ENCODE measurements at places on chromosomes 1 and 21.

GRCh38 chr1:209072481-209072880, 511.0 kb upstream of the CAMK1G start:
- no peak for DNase-seq

DNA sequence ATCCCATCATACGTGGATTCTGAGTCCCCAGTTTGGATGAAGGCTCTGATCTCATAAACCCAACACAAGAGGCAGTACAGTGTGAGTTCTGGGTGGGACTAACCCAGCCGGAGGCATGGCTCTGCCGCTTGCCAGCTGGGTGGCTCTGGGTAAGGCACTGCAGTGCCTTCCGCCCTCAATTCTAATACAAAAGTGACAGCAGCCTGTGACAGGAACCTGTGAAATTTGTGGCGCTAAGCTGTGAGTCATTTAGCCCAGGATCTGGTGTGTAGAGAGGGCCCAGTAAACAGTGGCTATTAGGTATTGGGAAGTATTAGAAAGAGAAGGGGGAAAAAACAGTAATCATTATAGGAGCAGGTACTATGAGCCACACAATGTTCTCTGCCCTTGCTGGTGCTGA, 23.3 kb downstream of the HSPG2 start:
- no peak for DNase-seq

- no peak for DNase-seq
Measured at GRCh38 chr1:191963286-191963685, 195.0 kb upstream of the RGS18 start.

GRCh38 chr1:11198257-11198656, 9.1 kb downstream of the ANGPTL7 start:
- DNase-seq, result no peak

DNA sequence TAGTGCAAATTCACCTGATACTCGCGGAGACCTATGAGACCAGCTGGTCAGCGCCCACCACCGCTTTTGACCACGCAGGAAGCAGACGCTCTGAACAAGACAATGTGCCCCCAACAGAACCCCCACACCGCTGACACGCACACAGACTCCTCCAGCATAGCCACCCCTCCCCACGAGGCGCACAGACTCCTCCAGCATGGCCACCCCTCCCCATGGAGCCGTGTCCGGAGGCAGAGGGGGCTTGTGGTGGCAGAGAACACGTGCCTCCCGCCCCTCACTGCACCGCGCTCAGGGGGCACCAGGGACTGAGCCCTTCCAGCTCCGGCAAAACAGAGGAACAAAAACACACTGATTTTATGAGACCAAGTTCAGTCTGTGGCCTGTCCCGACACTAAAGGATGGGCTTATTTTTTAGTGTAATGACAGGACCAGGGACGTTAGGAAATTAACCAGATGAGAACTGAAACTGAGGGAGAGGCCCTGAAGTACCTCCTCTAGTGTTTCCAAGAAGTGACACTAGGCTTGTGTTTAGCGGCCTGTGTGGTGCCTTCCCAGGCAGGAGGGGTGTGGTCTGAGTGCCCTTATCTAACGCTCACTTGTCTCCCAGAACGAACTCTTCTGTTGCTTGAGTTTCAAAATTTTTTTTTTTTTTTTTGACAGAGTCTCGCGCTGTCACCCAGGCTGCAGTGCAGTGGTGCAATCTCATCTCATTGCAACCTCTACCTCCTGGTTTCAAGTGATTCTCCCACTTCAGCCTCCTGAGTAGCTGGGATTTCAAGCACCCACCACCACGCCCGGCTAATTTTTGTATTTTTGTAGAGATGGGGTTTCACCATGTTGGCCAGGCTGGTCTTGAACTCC, 10.0 kb upstream of the AGPAT3 start:
- DNase-seq, result no peak

DNA sequence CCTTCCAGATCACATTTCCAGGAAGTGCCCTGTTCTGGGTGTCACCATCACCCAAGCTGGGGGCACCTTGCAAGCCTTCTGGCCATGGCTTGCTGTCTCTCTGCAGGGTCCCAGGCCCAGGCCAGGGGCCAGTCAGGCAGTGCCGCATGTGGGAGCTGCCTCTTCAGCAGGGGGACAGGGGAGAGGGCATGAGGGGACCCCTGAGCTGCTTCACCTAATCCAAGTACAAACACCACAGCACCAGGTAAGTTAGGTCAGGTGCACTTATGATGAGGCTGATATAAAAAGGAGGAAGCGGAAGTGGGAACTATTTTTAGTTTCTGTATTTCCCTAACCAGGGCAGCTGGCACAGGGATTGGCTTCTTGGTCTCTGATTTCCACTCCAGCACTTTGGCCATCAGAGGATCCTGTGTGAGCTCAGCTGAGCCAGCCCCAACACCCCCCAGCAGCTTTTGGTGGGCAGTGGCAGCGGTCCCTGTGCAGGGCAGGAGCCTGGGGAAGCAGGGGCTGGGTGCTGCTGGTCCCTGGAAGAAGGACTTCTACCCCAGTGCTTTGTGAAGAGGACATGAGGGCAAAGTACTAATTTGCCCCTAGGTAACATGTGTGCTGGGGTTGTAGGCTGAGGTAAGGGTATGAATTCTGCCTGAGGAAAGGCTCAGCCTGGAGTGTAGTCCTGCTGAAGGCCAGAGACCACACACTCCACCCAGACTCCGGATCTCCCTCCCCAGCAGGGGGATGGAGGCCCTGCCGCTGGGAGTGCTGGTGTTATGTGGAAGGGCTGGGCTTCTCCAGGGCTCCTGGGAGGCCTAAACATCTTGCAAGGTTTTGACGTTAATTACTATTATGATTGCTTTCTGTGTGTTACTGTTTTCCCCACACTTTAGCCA, 3.3 kb upstream of the PCBP3 start:
- no peak for DNase-seq

- no peak for DNase-seq
Measured at GRCh38 chr1:7940745-7941436, at the start of gene TNFRSF9. TSS of gene TNFRSF9 (minus strand) at chr1:7940839. CDS start at chr1:7939994, 845 bp downstream.

DNA sequence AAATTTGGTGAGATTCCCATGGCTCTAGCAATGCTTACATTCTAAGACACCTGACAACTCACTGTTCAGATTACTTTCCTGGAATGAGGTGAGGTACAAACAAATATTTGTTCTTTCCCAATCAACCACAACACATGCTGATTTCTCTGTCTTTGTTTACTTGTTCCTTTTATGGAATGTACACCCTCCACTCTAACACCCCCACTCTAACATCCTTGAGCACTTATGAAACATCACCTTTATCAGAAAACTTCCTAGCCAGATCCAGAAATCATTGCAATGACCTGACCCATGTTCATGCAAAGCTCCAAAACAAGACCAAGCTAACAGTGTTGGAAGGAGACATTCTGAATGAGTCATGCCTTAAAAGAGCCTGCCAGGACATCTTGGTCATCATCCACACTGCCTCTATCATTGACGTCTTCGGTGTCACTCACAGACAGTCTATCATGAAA, 35.5 kb downstream of the HSD3B1 start:
- DNase-seq, result no peak

- no peak for DNase-seq
Measured at GRCh38 chr1:228307218-228308023, 99.2 kb downstream of the TRIM11 start.

GRCh38 chr1:55654171-55654570, 439.0 kb upstream of the USP24 start:
- no peak for DNase-seq

DNA sequence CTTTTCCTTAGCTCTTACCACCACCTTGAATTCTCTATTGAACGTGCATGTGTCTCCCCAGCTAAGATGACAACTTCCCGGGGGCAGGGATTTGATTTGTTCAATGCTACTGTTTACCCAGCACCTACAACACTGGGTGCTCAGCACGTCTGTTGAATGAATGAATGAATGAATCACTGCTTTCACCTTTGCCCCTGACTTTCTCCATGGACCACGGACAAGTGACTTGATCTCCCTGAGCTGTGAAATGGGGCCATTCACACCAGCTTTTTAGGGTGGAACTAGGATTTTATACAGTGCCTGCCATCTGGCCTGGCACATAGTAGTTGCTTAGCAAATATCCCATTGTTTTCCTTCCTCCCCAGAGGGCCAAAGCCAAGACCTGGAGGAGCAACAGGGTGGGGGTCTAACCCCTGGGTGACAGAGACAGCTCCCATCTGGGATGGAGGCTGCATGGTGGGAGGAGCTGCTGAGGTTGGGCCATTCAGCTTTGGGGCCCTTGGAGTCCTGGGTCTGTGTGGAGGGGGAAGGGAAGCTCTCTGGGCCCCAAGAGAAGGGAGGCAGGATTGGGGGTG, 15.7 kb downstream of the TNFRSF1B start:
- DNase-seq, result no peak

DNA sequence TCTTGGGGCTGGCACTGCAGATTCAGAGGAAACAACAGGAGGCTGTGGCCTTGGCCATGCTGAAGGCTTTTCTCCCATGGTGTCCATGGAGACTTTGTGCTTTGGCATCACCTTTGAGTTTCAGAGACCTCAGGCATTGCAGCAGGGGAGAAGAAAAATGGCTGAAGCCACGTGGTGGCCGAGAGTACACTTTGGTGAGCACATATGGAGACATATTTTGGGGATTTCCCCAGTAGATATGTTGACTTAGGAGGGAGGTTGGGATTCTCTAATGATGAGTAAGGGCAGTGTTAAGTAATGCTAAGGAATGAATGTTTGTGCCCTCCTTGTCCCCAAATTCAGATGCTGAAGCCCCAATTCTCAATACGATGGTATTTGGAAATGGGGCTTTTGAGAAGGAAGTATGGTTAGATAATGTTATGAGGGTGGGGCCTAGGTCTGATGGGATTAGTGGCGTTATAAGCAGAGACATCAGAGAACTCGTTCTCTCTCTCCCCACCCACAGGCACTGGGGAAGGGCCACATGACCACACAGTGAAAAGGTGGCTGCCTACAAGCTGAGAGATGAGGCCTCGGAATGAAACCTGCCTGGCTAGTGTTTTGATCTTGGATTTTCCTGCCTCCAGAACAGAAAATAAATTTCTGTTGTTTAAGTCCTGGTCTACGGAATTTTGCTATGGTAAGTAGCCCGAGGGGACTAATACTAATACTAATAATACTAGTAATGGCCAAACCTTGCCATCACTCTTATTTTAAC, 98.6 kb downstream of the TBX19 start:
- no peak for DNase-seq

DNA sequence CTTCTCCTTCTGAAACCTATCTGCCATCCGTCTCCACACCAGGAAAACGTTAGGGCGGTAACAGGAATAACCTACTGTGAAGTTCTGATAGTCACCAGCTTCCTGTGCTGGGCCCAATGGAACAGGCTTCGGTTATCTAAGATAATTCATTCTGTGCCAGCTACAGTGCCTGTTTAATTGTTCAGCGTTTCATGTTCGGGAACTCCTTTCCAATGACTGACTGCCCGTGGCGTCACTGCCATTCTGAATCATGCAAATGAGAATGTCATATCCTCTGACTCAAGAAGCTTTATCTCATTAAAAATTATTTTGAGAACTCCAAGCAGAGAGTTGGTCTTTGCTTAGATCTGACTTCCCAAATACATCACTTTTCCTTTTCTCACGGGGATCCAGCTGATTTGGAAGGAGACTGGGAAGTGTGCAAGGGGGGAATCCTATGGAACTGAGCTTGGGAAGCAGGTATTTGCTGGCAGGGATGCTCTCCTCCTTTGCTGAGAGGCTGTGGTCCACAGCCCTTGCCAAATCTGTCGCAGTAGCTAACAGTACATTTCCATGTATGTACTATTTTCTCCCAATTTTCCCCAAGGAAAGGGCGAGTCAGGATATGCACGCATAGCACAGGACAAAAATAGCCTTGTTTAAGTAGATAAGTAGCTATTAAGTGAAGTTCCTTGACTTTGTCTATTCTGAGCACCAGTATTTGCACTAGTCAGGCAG, 358.7 kb downstream of the LTN1 start:
- DNase-seq, result no peak

- DNase-seq, result no peak
Measured at GRCh38 chr21:16837321-16837720, 675.5 kb upstream of the CXADR start.

DNA sequence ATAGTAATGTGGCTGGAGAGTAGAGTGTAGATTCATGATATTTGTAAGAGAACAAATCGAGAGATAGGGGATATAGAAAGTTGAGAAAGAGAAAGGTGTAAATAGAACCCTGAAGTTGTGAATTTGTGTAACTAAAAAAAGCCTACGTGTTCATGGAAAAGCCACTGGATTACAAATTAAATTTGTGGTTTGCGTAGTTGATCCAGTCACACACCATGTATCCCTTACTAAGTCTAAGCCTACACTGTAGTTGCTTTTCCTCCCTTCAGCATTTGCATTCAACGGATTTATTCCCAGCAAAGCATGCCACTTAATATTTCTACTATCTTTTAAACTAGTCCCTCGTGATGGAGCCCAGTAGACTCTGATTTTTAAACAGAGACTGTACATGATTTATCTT, 24.9 kb downstream of the KMO start:
- DNase-seq, result no peak

DNA sequence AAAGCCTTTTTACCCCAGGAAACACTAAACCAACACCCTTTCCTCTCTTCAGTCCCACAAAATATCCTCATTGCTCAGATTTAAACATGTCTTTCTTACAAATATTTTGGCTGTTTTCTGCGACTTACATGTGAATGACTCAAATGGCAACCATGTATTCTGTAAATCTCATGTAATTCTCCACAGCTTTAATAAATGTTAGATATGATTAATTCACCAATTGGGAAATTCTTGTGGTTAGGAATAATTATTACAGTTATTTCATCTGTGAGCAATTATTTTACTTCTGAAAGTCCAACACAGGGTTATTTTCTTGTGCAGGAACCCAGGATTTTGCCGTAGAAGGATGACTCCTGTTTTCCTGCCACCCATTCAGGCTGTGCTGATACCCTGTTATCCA, 431.5 kb downstream of the LMO4 start:
- no peak for DNase-seq

DNA sequence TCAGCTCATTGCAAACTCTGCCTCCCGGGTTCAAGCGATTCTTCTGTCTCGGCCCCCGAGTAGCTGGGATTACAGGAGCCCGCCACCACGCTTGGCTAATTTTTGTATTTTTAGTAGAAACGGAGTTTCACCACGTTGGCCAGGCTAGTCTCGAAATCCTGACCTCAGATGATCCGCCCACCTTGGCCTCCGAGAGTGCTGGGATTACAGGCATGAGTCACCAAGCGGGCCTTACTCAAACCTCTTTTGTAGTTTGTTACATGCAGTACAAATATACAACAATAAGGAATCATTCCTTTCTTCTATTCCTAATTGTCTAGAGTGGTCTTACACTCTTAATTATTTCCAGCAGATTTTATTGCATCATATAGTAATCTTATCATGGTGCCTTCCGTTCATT, 16.6 kb downstream of the SPATA17 start:
- no peak for DNase-seq

DNA sequence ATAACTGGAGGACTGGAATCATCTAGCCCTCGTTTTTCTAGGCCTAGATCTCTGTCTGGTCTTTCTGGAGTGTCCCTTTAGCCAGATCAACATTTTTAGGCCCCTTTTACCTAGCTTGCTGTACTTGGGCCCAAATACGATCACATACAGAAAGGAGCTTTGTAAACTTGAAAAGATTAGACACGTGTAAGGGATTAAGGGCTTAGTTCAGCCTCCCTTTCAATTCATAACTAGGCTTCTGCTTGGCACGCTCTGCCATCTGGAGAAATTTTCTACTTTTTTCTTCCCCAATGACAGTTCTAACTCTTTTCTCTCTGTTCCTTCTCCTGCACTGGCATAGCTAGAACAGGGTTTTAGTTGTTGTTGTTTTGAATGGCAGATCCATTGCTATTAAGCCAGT, 153.3 kb upstream of the BEND5 start:
- no peak for DNase-seq

- DNase-seq, result no peak
Measured at GRCh38 chr1:193340331-193340730, 153.9 kb upstream of the B3GALT2 start.
